Activated CD8-positive, alpha-beta memory T cell treated with anti-CD3 and anti-CD28 coated beads for 24 hours (primary cell): ENCODE measurements at places on chromosomes 16 and 17.

DNA sequence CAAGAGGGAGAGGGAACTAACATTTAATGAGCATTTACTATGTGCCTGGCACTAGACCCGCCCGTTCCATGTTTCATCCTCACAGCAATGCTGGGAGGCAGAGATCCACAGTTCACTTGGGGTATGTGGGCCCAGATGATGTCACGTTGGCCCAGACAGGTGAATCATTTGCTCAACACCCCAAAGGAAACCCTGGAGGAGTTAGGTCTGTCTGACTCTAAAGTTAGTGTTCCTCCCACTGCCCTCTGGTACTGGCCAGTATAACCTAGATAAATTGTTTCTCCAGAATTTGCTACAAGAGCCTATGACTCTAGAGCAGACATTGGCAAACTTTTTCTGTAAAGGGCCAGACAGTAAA, 164.6 kb downstream of the VPS53 start:
- no peak for DNase-seq

GRCh38 chr17:19867329-19868078, at the start of gene ULK2:
TSS of gene ULK2 (minus strand) at chr17:19867936. CDS start at chr17:19867417, 519 bp downstream.
- DNase-seq: peak; percentile 84

DNA sequence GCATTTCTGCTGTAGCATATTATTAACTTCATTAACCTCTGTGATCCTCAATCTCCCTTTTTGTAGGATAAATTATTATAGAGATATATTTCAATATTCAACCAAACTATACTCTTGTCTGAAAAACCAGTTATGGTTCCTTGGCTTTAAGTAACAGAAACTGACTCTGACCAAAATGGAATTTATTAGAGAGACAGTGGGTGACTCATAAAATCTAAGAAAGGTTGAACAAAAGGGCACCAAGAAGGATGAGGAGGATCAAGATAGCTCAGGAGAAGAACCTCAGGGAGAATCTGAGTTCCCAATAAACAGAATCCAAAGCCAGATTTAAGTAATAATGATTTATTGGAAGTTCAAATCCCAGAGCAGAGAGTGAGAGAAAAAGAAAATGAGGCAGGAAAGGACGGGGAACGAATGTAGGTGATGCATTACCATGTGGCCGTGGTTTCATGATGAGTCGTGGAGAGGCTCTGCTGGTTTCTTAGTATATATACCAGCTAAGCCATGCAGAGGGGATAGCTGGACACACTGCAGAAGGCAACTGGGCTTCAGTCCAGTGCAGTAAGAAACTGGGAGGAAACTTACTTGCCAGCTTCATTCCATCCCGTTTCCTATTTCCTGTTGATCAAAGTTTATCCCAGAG, 151.5 kb upstream of the GOT2 start:
- DNase-seq: no peak

- DNase-seq: no peak
These were observed 372.3 kb upstream of the ZFHX3 start for GRCh38 chr16:73420244-73420643.

DNA sequence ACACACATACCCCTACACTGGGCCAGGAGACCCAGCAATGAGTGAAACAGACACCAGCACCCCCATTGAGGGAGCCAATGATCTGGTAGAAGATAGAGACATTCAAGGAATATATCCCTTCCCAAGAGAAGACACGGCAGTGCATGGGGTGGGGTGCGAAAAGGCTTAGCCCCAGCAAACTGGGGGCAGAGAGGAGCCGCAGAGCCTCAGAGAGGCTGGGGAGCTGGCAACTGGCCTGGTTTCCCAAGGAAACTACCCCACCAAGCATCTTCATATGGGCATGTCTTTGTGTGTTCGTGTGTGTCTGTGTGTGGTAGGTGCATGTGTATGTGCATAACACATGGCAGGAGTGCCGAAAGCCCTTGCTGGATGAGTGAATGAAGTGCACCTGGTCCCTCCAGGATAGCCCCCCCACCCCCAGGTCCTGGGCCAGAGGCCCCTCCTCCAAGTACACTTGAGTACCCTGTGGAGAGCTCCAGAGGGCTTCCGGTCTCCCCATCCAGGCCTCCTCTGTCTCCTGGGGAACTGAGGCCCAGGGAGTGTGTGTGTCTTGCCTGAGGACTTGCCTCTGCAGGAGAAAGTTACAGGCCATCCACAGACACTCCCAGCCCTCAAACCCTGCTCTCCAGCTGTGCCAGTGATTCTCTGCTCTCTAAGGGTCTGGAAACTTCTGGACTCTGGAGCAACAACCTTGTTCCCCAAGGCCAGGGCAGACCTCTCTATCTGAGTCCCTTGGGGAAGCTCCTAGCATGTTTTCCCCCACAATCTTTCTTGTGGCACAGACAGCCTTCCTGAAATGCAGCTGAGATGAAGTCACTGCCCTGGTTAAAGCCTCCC, 15.9 kb downstream of the TBX2 start:
- DNase-seq: no peak

DNA sequence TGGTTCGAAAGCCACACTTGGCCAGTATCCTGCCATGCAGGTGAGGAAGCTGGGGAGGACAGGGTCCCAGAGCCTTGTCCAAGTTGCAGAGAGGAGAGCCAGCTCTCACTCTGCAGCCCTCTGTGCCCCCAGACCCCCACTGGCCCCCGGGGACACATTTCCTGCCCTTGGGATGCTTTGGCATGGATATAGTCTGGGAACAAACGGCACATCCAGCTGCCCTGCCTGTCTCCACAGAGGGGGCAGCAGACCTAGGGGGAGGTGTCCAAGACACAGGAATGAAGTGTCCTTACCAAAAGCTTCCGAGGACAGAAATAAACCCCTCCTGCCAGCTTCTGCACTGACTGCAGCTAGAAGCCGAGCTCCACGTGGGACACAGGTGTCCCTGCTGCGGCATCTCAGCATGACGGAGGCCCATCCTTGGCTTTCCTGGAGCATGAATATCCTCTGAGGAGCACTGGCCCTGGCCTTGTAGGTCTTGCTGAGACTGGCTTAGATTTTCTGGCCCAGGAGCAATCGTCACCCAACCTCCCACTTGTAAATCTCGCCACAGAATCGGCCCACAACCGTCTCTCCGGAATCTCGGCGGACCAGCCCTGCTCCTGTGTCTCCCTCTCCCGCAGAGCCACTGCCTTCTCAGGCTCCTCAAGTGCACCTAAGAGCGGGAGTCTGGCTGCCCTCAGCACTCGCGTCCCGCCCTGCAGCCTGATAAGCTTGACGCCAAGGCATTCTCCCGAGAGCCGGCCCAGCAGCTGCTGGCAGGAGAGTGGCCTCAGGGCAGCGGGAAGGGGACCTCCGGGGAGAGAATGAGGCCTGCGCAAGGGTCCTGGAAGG, 1.1 kb upstream of the CAPN15 start:
- no peak for DNase-seq

DNA sequence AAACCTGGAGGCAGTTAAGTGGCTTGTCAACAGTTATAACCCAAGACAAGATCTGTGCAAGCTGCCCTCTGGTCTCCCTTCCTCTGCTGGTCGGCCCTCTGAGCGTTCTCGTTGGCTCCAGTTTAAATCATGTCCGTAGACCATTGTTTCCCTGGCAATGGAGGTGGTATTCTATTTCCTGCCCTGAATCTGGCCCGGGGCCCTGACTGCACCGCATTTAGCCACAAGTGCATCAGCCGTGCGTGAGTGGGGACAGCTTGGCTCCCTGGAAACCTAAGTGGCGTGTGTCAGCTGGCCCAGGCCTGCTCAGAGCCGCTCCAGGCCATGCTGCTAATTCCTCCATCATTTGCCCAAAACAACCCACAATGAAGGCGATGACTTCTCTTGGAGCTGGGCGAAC, 15.0 kb upstream of the MYLK3 start:
- no peak for DNase-seq

DNA sequence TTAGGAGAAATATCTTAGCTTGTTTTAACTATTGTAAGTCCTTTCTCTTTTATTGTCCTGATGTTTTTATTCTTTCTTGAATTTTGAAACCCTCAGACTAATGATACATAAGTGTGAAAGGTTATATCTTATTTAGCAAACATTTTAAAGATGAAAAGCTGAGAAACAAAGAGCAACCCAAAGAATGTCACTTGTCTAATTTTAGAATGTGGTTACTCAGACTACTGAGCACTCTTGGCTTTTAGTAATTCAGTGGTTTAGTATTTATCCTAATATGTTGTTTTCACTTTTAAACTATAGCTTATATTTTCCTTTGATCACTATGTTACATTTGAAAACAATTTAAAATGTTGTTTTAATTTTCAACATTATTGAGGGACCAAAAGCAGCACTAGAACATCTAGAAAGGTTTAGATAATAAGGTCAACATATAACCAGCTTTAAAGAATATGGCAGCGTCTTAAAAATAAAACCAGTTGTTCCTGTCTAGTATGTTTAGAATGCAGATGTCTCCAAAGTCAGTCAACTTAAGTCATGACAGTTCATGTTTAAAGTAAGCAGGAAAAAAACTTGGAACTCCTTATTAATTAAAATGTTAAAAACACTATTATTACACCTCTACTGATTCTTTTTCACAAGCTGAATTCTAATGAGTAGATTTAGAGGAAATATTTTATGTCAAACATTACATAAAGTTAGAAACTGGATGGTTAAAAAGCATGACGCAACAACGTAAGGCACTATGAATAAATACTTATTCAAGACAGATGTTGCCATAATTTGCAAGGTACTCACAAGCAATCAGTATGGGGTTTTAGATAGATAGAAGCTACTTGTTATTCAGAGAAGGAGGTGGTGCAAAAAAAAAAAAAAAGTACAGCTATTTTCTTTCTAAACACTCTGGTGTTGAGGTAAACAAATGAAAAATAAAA, 2.4 kb downstream of the MBTD1 start:
- no peak for DNase-seq

DNA sequence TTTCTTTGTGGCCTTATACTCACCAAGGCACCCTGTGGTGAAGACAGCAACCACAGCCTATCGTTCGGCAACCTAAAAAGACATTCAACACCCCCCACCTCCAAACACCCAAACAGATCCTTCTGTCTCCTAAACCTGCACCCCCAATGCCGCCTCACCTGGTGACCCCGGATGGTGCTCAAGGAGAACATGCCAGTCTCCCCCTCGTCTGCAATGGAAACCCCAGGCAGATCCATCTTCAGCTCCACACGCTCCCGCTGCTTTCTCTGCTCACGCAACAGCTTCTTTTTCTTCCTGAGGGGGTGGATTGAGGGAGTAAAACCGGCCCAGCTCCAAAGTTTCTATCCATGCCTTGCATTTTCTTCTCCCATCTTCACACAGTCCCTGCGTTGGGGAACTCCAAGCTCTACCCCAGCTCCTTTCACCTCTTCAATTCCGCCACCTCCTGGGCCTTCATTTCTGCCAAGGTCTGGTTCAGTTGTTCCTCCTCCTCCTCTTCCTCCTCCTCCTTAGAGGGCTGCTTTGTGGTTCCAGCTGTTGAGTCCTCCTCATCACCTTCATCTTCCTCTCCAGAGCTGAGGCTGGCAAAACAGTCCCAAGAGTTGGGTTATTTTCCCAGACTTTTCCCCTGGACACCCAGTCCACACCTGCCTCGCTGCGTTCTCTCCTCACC, 3.4 kb upstream of the PSMC5 start:
- no peak for DNase-seq

- DNase-seq: no peak
These were observed 206.9 kb upstream of the CACNG5 start for GRCh38 chr17:66627985-66628384.

DNA sequence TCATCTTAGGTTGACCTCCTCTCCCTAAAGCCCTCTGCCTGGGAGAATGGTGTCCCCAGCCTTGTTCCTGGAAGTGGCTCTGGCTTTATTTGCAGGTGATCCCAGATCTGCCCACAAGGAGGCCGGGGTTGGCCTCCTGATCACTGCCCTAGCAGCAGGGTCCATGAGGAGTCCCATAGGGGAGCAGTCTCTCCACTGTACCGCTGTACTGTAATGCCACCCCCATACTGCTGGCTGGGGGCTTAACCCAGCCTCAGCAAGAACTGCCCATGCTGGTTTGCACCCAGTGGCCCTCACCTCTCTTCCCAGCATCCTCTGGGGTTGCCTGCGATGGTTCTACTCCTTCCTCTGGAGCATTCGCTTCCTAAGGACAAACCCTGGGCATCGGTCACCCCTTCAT, 39.1 kb downstream of the PSME3IP1 start:
- DNase-seq: no peak

DNA sequence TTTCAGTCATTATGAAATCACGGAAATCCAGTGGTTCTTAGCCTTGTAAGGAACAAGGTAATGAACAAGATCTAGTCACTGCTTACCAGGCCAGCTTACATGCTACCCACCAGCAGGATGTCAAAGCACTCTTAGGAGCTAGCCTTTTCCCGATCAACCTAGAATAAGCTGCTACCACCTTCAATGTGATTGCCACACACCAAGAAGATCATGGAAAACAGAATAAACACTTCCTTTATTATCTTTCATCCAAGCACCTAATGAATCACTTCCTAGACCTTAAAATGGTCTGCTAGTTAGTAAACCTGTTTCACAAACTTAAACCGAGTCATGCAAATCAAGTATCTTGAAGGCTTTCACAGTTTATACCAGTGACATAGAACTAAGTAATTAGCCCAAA, 5.0 kb downstream of the BBS2 start:
- no peak for DNase-seq

- no peak for DNase-seq
These were observed 17.3 kb upstream of the RBL2 start for GRCh38 chr16:53417011-53417410.

DNA sequence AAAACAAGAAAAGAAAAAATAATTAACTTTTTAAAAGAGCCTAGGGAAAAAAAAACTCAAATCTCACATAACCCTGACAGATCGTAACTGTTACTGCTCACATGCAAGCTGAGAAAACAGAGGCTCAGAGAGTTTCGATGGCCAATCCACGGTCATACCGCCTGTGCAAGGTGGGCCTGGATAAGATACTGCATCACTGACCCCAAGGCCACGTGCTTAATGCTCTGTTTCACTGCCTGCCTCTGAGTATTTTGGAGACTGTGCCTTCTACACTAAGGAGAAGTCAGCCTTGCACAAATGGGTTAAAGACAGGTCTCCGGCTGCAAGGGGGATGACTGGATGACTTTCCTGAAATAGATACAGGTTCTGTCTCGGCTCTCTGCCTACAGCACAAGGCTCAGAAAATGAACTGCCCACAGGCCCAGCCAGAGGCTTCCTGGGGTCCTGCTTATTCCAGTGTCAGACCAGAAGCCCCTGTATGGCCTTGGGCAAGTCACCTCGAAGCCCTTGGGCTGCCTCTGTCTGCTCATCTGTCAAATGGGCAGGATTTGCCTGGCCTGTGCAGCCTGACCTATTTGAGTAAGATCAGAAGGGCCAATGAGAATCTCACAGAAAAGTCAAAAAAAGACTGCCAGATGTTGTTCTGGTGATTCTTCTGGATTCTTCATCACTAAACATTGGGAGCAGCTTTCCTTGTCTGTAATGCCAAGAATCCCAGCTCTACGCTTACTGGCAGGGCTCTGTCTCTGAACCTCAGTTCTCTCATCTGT, 25.8 kb downstream of the CNGB1 start:
- DNase-seq: no peak

GRCh38 chr16:78251115-78251514, 151.7 kb downstream of the WWOX start:
- DNase-seq: no peak

GRCh38 chr17:82871056-82871775, 31.4 kb upstream of the ZNF750 start:
- no peak for DNase-seq

GRCh38 chr17:4800462-4801196, 1.5 kb downstream of the C17orf114 start:
- DNase-seq: no peak
